Stimulated activated CD8-positive, alpha-beta memory T cell treated with anti-CD3 and anti-CD28 coated beads, Interleukin-7, amount 100 ng/mL, for 48 hours (primary cell): ENCODE measurements at places on chromosomes 4 and X.

DNA sequence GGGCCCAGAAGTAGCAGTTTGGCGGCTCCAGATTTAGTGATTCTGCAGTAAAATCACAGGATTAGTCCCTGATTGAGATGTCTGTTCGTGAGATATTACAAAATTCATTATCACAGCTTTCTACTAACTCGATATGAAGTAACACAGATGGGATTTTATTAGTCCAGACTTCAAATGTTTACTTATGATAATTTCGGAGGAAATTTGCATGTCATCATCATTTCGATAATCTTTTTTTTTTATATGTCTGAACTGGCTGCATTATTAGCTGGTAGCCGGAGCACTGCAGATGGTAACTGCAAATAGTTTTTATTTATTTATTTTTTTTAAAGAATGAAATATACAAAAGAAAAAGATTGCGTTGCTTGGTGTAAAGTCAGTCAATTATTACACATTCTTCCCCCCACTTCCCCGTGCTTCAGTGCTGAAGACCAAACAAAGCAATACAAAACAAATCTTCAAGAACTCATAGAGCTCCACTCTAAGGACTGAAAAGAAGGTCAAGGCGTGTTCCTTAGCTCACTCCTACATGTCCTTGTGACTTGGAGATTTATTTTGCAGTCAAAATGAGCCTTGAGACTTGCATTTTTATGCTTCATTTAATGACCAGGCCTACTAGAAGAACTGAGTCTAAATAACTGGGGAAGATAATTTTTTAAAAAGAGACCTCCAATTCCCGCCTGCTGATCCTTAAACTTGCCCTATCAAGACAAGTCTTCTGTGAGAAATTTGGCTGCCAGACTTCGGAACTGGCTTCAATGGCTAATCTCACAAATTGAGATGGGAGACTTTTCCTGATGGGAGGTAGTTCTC is 11.7 kb upstream of the PITX2 start:
- no peak for DNase-seq

DNA sequence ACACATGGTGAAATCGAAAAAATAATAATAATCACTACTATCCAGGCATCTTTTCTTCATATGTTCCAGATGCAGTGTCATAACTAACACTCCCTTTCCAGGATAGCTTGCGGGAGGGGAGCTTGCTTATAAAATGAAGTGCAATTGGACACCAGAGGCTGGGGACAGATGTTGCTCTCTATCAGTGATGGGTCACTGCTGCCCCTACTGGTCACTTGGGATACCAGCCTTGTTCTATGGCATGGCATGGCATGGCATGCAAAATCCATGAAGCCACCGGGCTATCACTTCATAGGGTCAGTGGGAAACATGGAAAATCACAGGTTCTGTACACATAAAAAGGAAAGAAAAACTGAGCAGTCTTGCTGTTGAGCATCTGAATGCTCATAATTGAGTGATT is 168.1 kb downstream of the GLRA2 start:
- no peak for DNase-seq

DNA sequence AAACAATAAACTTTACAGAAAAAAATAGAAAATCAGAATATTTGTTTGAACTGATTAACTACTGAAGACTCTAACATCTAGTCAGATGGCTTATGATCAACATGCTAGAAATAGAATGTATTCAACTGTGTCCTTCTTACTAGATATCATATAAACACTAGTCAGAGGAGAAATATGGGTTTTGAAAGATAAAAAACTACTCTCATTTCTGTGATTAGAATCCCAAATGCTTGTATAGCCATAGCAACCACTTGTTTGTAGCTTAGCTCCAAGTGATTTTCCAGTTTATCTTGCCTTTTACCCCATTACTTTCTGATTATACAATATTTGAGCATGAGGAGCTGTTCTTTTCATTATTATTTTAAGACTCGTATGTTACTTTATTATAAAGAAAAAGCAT is 31.2 kb downstream of the USP38 start:
- no peak for DNase-seq

- DNase-seq = no peak
Observed at GRCh38 chrX:121851033-121851432, 803.6 kb downstream of the GLUD2 start.

DNA sequence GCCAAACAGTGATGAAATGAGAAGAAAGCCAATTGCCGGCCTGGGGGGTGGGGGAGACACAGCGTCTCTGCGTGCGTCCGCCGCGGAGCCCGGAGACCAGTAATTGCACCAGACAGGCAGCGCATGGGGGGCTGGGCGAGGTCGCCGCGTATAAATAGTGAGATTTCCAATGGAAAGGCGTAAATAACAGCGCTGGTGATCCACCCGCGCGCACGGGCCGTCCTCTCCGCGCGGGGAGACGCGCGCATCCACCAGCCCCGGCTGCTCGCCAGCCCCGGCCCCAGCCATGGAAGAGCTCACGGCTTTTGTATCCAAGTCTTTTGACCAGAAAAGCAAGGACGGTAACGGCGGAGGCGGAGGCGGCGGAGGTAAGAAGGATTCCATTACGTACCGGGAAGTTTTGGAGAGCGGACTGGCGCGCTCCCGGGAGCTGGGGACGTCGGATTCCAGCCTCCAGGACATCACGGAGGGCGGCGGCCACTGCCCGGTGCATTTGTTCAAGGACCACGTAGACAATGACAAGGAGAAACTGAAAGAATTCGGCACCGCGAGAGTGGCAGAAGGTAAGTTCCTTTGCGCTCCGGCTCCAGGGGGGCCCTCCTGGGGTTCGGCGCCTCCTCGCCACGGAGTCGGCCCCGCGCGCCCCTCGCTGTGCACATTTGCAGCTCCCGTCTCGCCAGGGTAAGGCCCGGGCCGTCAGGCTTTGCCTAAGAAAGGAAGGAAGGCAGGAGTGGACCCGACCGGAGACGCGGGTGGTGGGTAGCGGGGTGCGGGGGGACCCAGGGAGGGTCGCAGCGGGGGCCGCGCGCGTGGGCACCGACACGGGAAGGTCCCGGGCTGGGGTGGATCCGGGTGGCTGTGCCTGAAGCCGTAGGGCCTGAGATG is at the start of gene SHOX:
Gene SHOX (plus strand): TSS at position 180 of the 885 bp plus-strand sequence. CDS start 107 bp downstream, at position 287.
- no peak for DNase-seq

DNA sequence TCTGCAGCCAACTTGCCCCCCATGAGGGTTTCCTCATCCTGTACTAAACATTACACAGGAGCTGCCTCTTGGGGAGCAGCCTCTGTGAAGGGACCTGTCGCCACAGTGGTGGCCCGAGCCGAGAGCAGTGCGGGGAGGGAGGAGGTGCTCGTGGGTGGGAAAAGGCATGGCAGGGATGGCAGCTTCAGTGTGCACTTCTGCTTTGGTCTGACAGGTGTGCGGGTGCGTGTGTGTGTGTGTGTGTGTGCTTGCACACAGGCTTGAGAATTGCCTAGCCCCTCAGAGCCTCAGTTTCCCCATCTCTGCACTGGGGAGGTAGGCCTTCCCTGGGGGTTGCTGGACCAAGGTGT is 3.9 kb downstream of the SH3TC1 start:
- DNase-seq = no peak

DNA sequence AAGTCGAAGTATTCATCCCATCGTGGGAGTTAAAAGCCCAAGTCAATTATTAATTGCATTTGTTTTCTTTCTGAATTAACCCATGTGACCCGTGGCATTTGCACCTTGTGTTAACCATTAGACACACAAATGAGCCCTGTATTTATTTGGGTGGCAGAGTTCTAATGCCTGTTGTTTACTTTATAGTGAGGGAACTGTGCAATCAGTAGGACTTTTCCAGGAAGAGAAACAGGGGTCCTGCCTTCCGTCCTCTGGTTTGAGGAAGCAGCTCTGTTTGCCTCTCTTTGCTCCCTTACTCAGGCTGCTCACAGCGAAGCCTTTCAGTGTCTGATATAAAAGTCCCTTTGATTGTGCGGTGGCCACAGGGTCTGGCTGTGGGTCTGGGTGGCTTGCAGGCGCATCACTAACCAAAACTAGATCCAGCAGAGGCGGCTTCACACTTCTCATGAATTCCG is 263.6 kb downstream of the PTTG2 start:
- no peak for DNase-seq

DNA sequence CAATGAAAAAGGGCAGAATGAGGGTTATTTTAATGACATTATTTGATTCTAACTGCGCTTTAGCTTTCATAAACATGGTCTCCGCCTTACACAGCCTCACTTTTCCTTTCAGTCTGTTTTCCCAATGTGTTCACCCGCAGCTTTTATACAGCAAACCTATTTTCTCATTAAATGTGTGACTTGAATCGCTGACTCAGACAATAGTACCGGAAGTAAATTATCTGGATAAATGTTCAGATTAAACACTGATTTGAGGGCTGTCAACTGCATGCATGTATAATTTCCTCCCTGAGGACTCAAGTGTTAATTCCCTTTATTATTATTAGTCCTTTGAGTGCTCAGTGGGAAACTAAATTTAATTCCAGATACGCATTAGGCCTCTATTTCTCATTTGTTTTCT is 117.3 kb downstream of the FAM133A start:
- DNase-seq = no peak

GRCh38 chrX:50471390-50471789 is 765 bp upstream of the DGKK start:
- DNase-seq = no peak

GRCh38 chrX:134761788-134762187 is 103.5 kb upstream of the PLAC1 start:
- no peak for DNase-seq

- DNase-seq = no peak
Observed at GRCh38 chrX:18119856-18120255, 100.8 kb downstream of the BEND2 start.

DNA sequence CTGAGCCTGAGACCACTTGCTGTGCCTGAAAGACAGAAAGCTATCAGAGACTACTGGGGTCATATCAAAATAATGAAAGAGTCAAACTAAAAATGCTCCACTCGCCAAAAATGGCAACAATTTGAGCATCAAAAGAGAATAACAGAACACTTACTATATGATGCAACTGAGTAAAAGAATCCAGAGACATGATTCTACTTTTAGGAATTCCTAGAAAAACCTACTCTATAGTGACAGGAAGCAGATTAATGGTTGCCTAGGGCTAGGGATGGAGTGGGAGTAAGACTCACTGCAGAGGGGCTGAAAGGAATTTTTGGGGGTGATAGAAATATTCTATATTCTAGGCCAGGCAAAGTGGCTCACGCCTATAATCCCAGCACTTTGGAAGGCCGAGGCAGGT is 29.4 kb upstream of the SLAIN2 start:
- no peak for DNase-seq

DNA sequence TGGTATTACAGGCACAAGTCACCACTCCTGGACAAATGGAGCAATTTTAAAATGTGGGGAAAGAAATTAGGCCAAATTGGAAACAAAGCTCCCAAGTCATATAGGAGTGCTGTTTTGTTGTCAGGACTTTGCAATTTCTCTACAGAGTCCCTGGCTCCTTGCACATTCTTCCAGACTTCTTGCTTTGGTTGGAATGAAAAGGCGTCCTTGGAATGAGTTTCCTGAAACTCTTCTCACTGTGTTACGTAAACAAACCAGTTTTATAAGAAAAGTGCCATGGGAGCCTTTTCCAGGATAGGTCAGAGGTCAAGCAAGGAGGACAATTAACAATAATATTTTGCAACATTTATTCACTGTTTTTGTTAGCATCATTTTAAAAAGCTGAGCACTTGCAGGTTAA is 32.4 kb upstream of the KIT start:
- no peak for DNase-seq

- no peak for DNase-seq
Observed at GRCh38 chrX:134315866-134316265, 78.9 kb downstream of the CCDC160 start.

GRCh38 chr4:147123146-147123545 is 177.5 kb upstream of the TTC29 start:
- no peak for DNase-seq

DNA sequence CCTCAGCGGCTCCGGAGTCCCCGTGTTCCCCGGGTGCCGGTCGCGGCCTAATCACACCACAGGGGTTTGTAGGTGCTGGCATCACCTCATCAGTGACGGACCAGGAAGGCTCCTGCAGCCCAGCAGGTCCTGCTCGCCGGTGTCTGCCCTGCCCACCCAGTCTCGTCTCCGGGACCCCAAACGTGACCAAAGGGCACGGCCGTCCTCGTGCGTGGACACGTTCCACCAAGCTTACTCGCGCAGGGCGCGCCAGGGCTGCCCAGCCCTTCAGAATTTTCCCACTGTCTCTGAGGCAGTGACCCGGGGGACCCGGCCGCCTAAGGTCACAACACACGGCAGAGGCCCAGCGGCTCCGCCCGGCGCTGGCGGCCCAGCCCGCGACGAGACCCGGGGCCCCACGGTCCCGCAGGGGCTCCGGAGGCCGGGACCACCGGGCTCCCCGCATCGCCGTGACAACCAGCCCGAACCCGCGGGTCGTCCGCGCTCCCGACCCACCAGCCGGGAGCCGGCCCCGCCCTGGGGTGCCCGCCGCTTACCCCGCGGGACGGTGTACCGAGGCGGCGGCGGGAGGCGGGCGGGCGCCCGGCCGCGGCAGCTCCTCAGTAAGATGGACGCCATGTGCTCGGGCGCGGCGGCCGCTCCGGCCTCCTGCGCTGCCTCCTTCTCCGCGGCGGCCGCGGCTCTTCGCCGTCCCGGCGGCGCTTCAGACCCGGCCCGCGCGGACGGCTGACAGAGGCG is 454 bp downstream of the LETM1 start:
- DNase-seq = no peak

- DNase-seq = no peak
Observed at GRCh38 chr4:146235654-146236177, 21.4 kb downstream of the REELD1 start.

DNA sequence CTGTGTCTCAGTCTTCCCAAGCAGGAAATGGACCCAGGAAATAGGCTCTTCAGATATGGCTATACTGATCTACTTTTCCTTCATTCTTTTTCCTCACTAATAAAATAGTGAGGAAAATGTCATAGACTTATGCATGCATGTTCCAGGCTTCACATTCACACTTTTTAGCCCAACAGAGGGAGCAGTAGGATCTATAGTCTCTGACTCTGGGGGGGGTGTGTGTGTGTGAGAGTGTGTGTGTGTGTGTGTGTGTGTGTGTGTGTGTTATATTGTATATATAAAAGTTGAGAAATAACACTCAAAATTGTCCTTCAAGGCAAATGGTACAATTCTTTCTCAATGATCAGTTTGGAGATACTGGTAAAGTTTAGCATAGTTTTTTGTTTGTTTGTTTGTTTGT is 297.2 kb upstream of the GALNT7 start:
- no peak for DNase-seq
